Stimulated activated CD4-positive, alpha-beta T cell treated with anti-CD3 and anti-CD28 coated beads, Interleukin-1b, Interleukin-23, amount 100 ng/mL, for 4 hours (primary cell): ENCODE measurements at places on chromosomes 2 and 18.

- DNase-seq = no peak
Measured at GRCh38 chr2:128379021-128380015, 60.6 kb upstream of the HS6ST1 start.

DNA sequence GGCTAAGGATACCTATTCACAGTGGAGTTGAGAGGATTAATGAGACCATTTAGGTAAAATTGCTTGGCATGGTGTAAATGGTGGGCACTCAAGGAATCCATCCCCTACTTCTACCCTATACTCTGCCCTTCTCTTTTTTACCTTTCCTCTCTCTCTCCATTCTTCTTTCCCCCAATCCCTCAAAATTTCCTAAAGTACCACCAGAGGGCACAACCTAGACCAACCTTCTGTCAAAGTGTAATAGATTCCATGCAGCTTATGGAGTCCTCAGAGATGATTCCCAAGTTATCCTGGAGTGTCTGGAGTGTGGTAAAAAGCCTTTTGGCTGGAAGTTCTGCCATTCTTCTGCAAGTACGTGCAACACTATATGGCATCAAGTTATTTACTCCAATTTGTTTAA lies 33.0 kb upstream of the CCDC195 start:
- DNase-seq = no peak

- DNase-seq = no peak
Measured at GRCh38 chr2:110101280-110101844, 14.3 kb downstream of the MALL start.

DNA sequence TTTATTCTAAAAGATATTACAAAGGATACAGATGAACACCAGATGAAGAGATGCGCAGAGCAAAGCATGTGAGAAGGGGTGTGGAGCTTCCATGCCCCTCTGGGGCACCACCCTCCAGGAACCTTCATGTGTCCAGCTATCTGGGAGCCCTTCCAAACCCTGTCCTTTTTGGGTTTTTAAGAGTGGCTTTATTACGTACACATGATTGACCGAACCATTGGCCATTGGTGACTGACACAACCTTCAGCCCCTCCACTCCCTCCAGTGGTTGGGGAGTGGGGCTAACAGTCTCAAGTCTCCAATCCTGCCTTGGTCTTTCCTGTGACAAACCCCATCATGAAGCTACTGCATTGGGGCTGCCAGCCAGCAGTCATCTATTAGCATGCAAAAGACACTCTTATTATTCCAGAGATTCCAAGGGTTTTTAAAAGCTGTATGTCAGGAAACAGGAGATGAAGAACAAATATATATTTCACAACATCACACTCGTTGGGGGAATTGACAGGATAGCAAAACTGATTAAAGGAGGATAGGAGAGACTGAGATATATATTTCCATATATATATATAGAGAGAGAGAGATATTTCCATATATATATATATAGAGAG lies 19.4 kb downstream of the IL1B start:
- DNase-seq = no peak

GRCh38 chr2:225171350-225171749 lies 129.1 kb upstream of the DOCK10 start:
- no peak for DNase-seq

GRCh38 chr2:102154946-102155702 lies 12.6 kb downstream of the IL1R1 start:
- DNase-seq = no peak

GRCh38 chr2:200396781-200397242 lies 90.3 kb downstream of the SPATS2L start:
- DNase-seq = no peak
